ENCODE measurements at places on chromosomes 16 and 17.

GRCh38 chr17:74213861-74214391 is 555 bp downstream of the TTYH2 start:
- peak; percentile 54 for DNase-seq

- DNase-seq: peak; percentile 79
Measured at GRCh38 chr16:84607694-84608093, 10.2 kb downstream of the COTL1 start.

DNA sequence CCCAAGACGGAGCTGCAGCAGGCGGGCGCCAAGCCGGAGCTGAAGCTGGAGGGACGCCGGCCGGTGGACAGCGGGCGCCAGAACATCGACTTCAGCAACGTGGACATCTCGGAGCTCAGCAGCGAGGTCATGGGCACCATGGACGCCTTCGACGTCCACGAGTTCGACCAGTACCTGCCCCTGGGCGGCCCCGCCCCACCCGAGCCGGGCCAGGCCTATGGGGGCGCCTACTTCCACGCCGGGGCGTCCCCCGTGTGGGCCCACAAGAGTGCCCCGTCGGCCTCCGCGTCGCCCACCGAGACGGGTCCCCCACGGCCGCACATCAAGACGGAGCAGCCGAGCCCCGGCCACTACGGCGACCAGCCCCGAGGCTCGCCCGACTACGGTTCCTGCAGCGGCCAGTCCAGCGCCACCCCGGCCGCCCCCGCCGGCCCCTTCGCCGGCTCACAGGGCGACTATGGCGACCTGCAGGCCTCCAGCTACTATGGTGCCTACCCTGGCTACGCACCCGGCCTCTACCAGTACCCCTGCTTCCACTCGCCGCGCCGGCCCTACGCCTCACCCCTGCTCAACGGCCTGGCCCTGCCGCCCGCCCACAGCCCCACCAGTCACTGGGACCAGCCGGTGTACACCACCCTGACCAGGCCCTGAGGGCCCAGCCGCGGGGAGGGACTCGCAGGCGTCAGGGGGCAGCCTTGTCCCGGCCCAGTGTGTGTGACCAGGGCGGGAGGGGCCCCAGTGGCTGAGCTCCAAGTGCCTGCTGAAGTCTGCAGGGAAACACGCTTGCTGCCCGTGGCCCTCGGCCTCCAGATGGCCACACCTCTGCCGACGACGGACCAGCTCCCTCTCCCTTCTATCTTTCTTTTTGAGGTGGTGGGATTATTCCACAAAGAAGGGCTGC is 3.4 kb downstream of the SOX8 start:
- DNase-seq: no peak

DNA sequence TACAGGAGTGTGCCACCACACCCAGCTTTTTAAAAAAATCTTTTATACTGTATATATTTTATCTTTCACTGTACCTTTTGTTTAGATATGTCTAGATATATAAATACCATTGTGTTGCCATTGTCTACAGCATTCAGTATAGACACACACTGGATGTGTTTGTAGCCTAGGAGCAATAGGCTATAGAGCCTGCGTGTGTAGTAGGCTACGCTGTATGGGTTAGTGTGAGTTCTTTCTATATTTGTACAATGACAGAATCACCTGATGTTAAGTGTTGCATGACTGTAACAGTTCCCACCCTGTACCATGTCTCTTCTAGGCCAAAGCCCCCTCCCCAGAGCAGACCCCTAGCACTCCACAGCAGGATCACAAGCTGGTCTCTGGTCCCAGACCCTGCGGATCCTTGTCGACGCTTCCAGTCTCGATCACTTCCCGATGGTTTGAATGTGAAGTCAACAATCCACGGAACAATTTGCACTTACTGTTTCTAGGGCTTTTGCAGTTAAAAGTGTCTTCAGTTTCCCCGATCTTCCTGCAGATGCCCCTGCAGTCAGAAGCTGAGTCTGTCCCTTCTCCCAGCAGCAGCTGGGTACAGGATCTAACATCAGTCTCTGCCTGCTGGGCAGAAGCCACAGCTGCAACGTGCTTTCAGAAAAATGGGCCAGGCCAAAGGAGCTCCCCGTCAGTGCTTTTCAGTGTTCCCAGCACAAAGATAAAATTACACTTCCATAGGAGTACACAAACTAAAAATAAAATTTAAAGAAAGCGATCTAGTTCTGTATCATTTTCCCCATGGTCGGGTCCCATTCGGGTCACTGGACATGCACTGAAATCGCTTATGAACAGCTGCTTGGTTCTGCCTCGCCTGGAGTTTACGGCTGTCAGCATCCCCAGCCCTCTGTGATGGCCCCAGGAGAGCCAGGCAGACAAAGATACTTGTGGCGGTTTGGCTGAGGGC is 35.4 kb downstream of the ADAM11 start:
- DNase-seq: no peak

- no peak for DNase-seq
Measured at GRCh38 chr17:27980043-27980442, 62.4 kb upstream of the NLK start.

DNA sequence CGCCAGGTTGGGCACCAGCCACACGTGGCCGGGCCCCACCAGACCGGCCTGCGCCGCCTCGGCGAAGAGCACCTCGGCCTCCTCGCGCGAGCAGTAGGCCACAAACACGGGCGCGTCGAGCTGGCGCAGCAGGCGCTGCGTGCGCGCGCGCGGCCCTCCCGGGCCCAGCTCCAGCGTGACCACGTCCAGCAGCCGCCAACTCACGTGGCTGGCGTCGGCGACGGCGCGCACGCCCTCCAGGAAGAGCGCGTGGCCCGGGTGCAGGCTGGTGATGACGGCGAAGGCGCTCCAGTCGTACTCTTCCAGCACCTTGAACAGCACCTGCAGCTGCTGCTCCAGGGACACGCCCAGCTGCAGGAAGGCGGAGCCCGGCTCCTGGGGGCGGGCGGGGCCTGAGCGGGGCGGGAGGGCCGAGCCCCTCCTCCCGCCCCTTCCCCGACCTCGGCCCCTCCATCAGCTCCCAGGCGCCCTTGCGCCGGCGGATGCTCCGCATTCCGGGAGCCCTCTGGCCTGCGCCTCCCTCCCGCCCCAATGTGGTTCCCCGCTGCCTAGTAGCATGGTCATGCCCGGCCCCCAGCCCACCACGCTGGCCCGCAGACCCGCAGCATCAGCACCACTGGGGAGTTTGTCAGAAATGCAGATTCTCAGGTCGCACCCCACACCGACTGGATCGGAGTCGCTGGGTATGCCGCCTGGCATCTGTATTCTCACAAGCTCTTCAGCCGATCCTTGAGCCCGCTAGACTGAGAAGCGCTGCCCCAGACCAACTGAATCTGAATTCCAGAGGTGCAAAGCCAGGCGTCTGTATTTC is 7.2 kb downstream of the GRIN2C start:
- peak; percentile 79 for DNase-seq

GRCh38 chr17:1007310-1008007 is 10.5 kb downstream of the TIMM22 start:
- no peak for DNase-seq

- no peak for DNase-seq
Measured at GRCh38 chr16:52265446-52265861, 281.5 kb downstream of the TOX3 start.

GRCh38 chr16:82957212-82957611 is 330.4 kb downstream of the CDH13 start:
- DNase-seq: no peak

DNA sequence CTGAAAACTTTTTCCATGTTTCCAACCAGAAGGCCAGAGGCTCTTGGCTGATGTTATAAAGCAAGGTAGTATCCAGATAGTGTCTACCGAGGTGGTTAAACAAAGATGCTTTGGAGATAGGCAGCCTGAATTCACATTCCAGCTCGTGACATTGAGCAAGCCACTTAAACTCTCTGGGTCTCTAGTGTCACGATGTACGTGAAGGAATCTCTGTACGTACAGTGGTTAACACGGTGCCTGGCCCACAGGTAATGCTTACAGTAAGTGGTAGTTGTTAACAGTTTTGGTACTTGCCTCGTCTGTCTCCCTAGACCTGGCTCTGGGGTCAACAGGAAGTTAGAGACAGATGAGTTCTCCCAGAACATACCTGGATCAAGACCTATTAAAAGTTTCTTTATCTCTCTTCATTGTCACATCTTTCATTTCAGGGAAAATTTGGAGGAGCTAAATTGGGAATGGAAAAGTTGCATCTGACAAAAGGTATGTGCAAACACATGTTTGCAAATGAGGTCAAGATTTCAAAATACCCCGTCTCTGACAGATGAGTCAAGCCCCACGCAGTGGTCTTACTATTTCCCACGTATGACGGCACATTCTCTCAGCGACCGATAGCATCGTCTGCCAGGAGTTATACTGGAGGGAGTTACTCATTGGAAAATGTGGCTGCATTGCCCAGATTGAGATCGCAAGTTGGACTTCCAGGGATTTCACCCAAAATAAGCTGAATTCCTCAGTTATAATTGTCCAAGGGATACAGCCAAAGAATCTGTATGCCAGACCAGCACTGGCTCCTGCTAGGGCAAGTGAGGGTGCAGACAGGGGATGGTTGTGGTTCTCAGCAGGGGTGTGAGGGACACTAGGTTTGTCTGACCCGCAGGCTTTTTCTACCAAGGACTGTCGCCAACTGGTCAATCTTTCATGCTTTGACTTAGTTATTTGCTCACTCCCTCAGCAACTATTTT is 18.9 kb upstream of the MYH10 start:
- DNase-seq: no peak

Measured in OCI-LY7 (cell line).